ENCODE measurements at places on chromosomes 4 and X. TPM values are rescaled to one million over a fixed set of nuclear protein-coding genes. Genes with fewer than 3 reads are reported as not detected.

GRCh38 chrX:1244164-1245076 lies 24.2 kb upstream of the CSF2RA start:
- DNase-seq: no peak

DNA sequence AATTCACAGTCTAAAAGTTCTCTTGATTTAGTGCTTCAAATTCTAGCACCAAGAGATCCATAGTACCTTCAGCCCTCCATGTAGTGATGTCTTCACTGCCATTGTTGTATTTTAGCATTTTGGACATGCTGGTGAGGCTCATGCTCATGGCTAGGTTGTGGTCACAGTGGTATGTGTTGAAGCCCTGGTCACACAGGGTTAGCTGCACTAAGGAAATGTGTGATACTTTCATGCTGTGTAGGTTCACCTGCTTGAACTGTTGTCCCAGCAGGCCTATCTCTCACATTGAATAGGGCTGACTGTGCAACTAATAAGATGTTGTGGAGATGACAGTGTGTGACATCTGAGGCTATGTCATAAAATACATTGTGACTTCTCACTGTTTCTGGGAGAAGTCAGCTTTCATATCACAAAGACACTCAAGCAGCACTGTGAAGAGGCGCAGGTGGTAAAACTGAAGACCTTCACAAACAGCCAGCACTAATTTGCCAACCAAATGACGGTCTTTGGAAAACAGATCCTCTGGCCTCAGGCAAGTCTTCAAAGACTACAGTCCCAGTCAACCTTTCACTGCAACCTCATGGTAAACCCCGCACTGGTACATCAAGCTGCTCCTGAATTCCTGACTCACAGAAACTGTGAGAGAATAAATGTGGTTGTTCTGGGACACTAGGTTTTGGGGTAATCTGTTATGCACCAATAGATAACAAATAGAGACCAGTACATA lies 17.4 kb upstream of the ADH4 start:
- no peak for DNase-seq

DNA sequence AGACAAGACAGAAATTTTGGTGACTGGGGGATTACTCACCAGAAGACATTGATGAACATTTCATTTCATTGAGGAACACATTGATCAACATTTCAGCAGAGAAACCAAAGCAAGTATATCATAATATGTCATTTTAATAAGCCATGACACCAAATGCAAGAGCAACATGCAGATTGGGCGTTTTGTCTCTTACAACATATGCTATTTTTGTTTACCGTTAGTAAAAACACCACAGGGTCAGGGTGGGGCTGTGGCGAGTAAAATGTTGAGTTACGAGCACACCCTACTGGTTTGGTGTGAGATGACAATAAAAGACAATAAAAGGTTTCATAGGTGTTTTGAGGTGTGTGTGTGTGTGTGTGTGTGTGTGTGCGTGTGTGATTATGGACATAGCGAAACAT lies 294.5 kb downstream of the PDGFC start:
- peak; percentile 89 for DNase-seq

- no peak for DNase-seq
These were observed 203.7 kb downstream of the BMPR1B start for GRCh38 chr4:94961420-94961819.

- DNase-seq: peak; percentile 75
These were observed 376.2 kb downstream of the PCDH18 start for GRCh38 chr4:137156054-137156453.

DNA sequence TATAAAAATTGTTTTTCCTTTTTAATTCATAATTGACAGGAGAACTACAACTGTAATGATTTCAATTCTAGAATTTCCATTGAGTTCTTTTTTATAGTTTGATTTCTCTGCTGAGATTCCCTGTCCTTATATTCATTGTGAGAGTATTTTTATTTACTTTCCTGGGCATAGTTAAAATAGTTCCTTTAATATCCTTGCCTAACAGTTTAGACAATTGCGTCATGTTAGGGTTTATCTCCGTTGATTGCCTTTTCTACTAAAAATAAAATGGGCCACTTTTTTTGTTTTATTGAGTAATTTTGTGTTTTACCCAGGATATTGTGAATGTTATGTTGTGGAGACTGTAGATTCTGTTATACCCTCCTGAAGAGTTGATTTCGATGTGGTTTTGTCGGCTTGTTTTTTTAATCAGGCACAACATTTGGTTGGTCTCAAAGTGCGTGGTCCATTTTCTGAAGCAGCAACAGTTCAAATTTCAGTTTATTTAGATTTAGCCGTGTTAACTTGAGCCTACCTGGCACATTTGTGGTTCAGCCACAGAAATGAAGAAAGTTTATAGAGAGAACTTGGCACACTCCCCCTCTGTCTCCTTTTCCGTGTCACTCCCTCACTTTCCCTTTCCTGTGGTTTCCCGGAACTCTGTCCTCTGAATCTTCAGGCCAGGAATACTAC lies 16.0 kb upstream of the PRRG1 start:
- DNase-seq: peak; percentile 6

Gene DEFB131A
- total RNA-seq: not detected

Gene FAM236D
- total RNA-seq: not detected

DNA sequence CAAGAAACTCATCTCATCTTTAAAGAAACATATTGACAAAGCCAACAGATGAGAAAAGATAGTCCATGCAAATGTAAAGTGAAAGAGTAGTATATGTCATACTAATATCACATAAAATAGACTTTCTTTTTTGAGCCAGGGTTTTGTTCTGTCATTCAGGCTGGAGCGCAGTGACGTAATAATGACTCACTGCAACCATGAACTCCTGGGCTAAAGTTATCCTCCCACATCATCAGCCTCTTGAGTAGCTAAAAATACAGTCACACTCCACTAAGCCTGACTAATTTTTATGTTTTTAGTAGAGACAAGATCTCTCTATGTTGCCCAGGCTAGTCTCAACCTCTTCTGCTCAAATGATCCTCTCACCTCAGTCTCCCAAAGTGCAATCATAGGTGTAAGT lies 51.8 kb upstream of the TRAM1L1 start:
- DNase-seq: peak; percentile 93

DNA sequence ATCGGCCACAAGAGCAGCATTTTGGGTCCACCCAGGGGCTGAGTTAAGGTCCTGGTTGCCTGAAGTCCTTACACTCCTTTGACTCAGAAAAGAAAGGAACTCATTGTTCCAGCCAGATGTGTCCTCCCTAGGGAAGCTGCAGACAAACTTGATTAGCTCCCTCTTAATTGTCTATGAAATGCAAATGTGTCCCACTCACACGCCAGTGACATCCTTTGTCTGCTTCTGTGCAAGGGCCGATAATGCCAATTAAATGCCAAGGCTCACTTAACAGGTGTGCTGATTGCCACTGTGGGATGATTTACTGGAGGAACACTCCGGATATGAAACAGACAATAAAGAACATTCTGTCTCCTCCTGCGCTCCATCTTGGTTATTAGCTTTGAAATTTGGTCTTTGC lies 332.9 kb upstream of the CPEB2 start:
- DNase-seq: peak; percentile 64

DNA sequence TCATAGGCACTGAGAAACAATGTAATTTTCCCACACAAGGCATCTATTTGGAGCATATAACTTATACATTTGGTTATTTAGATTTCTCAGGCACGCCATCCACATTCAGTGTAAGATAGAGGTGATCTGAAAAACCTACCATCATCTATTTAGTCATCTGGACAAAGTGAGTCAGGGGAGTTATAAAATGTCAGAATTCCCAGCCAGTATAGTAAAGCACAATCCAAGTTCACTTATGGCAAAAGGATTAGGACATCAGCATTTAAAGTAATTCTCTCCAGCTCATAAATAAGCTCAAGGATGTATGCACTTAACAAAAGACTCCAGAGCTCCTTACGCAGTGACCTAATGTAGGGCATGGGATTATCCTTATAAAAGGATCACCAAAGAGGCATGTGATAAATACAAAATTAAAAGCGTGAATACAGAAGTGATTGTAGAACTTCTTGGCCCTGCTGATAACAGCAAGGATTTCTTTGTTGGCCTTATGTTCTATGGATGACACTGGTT lies 65.3 kb upstream of the DCLK2 start:
- DNase-seq: no peak

DNA sequence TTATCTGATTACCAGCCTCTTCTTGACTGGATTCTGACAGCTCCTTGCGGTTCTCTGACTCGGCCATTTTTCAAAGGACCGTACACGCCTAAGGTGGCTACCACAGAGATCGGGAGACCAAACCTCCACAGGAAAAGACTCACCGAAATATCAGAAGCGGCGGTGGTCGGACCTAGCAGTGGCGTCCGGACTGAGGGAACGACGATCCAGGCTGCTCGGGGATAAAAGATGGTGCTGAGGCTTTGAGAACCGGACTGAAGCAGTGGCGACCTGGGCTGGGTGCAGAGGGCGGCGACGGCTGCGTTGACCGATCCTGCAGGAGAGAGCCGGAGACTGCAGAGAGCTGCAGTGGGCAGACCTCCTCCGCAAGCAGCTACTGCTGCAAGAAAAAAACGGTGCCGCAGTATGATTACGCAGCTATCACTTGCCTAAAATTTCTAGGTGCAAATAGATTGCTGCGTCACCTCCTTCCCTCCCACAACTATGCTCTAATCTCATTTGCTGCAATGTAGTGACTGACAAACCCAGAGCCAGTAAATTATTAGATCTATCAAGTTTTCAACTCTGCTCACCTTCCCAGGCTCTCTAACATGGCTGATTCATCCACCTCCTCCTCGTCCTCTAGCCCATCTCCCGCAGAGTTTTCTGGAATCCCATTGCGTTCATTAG lies at the start of gene NAP1L2:
Gene NAP1L2, minus strand, starts transcription at position 426 of the 669 bp plus-strand sequence. Its CDS starts 359 bp downstream, at position 67.
- DNase-seq: peak; percentile 0

GRCh38 chr4:123783921-123784320 lies 387.3 kb downstream of the SPRY1 start:
- peak; percentile 36 for DNase-seq

Gene SOWAHB
- not detected for total RNA-seq

Gene RHOXF2
- total RNA-seq: not detected

Gene CSN2
- total RNA-seq: not detected

DNA sequence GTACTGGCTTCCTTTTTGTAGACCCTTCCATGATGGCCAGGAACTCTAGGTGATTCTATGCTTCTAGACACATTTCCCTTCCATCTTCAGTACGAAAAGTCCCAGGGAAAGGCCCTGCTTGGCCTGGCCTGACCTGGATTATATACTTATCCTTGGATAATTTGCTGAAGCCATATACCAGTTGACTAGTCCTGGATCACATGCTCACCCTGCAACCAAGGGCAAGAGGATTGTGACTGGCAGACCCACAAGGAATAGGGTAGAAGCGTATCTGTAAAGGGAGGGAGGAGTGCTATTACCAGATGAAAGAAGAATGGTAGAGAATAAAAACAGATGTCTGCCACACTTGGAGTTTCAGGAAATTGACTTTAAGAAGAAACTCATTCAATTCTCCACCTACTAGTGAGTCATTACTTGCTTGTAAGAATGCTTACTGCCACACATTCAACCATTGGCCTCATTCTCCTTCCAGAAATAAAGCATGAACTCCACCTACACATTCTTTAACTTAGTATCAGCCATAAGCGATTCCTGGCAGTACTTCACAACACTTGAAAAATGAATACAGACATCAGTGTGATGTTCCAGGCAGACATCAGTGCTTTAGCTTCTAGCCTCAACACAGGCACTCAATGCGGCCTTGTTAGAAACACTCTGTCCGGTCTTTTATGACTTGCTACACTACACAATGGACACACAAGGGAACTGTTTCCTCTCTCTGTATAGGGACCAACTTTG lies 141.8 kb downstream of the CBR4 start:
- peak; percentile 54 for DNase-seq

- peak; percentile 91 for DNase-seq
These were observed 21.7 kb downstream of the RBPJ start for GRCh38 chr4:26342328-26343037.

DNA sequence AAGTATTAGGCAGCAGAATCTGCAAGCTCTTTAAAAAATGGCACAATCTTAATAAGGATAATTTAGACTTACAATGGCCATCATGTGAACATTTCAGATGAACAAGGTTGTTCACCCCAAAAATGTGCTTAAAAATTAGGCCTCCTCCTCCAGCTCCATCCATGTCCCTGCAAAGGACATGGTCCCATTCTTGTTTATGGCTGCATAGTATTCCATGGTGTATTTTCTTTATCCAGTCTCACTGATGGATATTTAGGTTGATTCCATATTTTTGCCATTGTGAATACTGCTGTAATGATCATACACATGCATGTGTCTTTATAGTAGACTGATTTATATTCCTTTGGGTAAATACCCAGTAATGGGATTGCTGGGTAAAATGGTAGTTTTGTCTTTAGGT lies 29.1 kb upstream of the MAGEA8 start:
- no peak for DNase-seq

Gene ERVMER34-1
- 0.26 TPM for total RNA-seq

Gene DUSP21
- not detected for total RNA-seq

DNA sequence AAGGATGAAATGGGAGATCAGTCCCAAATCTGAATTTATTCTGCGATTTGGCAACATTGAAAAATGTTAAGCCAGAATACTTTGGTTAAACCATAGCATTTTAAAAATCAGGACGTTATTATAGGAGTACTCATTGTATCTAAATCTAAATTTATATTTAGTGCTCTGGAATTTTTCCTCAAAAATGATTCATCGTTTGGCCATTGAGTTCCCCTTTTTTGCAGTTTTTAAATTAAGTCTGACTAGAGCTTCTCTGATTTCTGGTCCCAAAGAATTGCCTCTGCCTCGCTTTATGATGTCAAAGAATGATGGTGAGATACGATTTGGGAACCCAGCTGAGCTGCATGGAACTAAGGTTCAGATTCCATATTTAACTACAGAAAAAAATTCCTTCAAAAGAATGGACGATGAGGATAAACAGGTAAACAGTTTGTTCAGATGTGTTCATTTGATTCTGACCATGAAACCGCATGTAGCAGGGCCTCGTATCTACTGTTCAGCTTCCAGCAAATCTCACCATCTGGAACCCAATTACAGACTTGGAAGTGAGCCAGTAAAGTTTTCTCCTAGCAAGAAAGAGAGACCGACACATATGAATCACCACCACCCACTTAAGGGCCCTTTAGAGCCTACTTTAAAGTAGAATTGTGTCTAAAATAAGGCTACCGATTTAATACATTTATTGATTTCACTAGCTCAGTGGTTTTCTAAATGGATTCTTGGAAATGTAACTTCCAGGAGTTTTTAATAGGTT lies 75.6 kb downstream of the REPS2 start:
- peak; percentile 49 for DNase-seq

GRCh38 chrX:12137951-12138360 lies 317 bp upstream of the FRMPD4 start:
- DNase-seq: peak; percentile 28

Gene ZAR1
- total RNA-seq: not detected

- no peak for DNase-seq
These were observed 1.5 kb upstream of the PAPSS1 start for GRCh38 chr4:107721436-107722100.

DNA sequence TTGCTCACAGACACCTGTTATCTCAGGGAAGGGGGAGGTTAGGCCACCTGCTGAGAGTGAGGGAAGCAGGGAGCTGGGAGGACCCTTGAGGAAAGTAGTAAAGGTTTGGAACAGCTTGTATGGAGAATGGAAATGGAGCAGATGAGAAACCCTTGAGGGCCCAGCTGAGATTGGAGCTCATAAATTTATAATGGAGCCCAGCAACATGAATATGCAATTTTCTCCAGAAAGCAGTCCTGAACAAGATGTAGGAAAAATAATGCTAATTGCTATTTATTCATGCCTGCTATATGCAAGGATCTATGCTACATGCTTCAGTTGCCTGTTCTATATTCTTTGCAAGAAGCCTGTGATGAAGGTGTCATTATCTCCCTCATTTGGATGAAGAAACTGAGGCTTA lies 67.5 kb upstream of the LEF1 start:
- no peak for DNase-seq

- peak; percentile 53 for DNase-seq
These were observed 13.1 kb upstream of the ACOT9 start for GRCh38 chrX:23756165-23756564.
